Karpas-422 (cell line): ENCODE measurements at places on chromosomes 7 and 10. TPM values are rescaled to one million over a fixed set of nuclear protein-coding genes. Genes with fewer than 3 reads are reported as not detected.
A peak's percentile ranks its signal among the peaks of the same experiment; 100 is the strongest.

Gene MALRD1
- not detected in 2 replicates for total RNA-seq

DNA sequence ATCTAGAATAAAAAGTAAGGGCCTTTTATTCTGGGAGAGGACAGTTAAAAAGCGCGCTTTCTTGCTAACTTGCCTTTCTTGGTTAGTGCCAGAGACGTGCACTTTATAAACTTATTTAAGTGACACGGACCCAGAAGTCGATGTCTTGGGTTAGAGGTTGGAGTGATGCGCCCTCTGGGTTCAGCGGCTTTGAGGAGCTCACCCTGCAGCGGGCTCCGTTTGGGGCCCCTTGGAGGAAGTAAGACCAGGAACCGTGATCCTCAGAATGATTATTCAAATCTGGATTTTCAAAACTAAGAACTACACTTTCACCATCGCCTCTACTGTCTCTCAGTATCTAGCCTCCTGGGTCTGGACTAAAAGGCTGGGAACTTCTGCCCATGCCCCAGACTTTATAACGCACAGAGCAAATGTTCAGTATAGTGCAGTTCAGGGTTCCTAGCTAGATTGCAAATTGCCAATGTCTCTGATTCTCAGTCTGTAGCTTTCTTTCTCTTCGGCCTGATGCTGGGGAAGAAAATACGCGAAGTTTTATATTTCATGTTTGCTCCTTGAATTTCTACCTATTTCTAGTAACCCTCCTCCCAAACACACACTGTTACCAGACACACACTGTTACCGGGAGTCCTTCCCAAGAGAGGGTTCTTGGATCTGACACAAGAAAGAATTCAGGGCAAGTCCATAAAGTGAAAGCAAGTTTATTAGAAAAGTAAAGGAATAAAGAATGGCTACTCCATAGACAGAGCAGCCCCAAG is 18.6 kb upstream of the SMO start:
- DNase-seq, result peak; percentile 89

- no peak for DNase-seq
Measured at GRCh38 chr7:1028775-1029636, 15.3 kb upstream of the GPR146 start.

DNA sequence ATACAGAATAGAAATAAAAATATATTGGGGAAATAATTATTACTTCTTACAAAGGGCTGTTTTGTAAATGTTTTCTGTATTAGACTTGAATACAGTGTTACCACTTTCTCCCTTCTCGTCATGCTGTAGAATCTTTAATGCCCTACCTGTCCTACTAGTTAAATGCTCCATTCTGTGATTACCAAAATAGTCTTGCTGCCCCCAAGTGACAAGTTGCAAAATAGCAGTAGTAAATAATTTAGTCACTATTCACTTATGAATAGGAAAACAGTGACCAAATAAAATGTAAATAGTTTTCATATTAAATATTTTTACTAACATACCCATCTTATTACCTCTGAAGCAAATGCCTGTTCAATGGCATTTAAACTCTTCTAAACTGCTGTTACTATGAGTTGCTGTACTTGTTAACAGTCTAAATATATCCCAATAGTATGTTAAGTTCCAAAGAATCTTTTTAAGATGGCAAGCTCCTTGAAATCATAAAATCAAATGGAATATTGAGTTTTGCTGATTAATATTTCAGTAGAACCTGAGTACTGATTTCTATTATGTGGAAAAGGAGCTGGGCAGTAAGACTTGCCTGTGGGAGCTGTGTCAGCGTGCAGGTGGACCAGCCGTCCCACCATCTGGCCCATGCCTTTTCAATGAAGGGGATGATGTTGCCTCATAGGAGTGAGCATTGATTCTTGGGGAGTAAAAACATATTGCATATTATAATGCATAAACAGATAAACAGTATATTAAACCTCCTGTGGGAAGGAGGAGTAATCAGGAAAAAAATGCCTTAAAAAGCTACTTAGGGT is 18.1 kb upstream of the OIT3 start:
- DNase-seq, result peak; percentile 67

DNA sequence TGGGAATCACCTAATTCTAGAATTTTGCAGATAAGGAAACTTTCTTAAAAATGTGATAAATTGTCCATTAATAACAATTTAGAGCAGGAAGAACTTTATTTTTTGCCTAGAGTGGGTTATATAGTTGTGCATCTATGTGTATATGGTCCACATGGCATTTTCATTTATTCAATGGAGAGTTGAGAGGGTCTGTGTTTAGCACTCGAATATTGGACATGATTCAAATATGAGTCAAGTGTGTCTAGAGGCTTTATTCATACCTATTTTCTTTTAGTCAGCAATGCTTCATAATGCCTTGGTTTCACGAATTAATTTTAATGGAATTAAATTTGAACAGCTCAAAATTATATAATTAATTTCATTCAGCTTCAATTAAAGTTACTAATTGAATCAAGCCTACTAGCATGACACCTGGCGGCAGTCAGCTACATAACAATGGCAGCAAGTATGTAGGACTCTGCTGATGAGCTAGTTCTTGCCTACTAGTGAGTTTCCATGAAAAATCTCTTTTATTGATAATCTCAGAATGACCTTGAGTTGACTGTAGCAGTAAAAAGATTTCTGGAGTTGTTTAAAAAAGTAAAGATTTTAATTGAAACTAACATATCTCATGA is 17.7 kb downstream of the MDFIC start:
- peak; percentile 64 for DNase-seq

Gene VAX1
- not detected in 2 replicates for total RNA-seq

- DNase-seq, result no peak
Measured at GRCh38 chr7:117970801-117971200, 97.6 kb upstream of the CTTNBP2 start.

GRCh38 chr10:102229810-102230263 is 3.7 kb downstream of the ELOVL3 start:
- peak; percentile 86 for DNase-seq

Gene ZNF746
- total RNA-seq, result 12.0 and 25.6 TPM in 2 replicates

DNA sequence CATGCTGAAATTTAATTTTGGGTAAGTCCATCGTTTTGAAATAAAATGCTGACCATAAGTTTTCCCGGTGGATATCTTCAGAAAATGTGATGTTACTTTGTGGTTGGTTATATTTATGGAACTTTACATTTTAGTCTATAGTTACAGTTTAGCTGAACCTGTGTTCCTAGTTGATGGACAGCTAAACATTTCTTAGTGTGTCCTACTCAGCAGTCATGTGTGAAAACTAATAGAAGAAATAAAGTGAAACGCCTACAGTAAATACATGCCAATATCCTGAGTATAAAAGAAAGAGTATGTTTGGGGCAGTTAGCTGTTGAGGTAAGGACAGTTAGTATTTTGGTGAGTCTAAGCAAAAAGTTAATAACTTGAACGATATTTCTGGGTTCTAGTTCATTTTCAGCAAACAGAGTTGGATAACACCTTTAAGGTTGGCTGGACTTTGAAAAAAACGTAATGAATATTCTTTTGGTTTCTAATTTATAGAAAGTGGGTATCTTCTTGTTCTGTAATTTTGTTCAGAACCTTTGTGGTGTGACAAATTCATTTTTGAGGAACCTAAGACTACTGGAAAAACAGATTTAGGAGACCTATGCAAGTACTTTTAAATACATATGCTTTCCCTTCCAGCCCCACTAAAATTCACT is 28.7 kb downstream of the LCOR start:
- DNase-seq, result no peak

DNA sequence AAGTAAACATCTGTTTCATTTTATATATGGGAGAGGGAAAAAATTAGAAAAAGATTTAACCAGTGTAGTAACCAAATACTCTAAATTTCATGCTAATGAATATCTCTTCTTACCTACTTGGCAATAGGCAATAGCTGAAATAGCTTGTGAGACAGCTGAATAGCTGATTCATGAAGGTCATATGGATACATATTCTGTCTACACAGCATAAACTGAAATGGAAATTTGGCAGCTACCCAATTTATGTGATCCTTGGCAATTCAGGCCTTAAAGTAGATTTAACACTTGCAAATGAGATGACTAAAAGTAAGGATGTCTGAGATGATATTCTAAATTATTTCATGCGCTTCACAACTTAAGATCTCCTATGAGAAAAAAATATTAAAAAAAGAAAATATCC is 261.2 kb upstream of the SEMA3A start:
- DNase-seq, result no peak

Gene ZNF777
- 5.7 and 12.6 TPM in 2 replicates for total RNA-seq

GRCh38 chr7:130333832-130334231 is 10.8 kb upstream of the CPA5 start:
- DNase-seq, result no peak

Gene TMEM225B
- 1.6 TPM in 1 of 2 replicates, not detected in the other for total RNA-seq

DNA sequence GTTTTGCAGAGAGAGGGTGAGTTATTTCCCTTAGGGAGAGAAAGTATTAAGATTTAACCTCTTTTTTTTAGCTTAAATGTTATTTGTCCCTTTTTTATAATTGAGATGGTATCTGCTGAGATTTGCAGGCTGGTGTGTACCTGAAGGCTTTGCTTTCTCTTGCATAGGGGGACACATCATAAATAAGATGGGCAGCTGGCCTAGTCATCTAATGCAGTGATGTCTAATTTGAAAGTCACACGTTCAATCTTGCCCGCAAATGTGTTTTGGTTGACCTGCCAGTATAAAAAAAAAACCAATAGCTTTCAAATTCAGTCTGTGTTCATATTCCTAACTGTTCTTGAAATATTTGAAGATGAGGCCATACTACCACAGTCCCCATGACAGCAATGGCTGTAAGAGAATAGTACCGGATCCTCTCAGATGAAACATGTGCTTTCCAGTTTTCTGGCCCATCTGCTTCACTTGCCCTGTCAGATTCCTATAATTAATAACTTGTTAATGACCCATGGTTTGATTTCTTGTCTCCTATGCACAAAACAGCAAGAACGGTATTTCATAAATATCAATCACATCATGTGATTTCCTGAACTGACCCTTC is 914.2 kb downstream of the IPMK start:
- DNase-seq, result no peak

- no peak for DNase-seq
Measured at GRCh38 chr7:28222636-28223035, 42.0 kb upstream of the JAZF1 start.

Gene DPYSL4
- total RNA-seq, result 0.11 TPM in 1 of 2 replicates, not detected in the other

DNA sequence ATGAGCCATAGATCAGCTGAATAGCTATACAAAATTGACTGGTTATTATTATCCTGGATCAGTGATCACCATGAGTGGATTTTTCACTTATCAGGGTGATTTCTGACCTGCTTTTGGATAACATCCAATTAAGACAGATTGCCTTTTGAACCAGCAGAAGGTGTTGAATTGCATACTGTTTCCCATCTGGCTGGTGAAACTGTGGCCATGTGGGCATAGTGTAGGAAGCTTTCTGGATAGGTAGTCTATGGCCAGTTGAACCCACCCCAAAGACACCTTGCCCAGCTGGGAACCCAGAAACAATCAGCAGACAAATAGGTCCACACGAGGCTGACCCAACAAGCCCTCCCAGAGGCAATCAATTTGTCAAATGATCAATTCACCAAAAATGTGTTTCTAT is 29.3 kb downstream of the DNAJC12 start:
- no peak for DNase-seq

DNA sequence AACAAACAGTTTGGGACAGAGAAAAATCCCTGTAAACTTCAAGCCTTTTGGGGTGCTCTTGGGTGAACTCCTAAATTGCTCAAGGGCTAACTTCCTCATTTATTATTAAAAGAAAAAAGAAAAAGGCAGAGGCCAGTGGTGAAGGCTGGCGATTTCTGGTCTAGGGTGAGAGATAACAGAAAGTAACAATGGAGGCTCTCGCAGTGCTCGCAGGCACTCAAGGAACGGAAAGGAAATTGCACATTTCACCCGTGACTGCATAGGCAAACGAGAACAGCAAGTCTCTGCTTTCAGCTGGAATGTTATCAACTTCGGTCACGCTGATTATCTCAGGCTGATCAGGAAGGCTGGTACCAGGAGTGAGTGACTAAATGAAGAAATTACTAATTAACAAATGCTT is 70.7 kb downstream of the PRKAG2 start:
- DNase-seq, result no peak

Gene SLC18A3
- total RNA-seq, result not detected in 2 replicates

Gene HMX2
- total RNA-seq, result not detected in 2 replicates

DNA sequence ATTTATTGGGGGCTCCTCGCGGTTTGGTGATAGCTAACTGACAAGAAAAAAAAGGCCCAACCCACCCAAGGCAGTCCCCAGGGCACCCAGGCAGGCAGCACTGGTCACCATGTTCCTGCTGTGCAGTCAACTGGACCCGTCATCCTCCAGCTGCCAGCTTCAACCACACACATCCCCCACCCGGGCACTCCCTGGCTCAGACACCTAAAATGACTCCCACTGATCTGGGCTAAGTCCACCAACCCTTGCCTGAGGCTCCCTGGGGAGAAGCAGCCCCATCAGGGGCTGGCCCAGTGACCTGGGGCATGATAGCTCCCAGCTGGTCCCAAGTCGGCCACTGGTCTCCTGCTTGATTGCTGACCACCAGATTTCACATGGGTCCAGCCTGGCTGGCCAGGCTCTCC is 161.8 kb downstream of the NRF1 start:
- DNase-seq, result peak; percentile 63

Gene SORCS1
- total RNA-seq, result not detected in 2 replicates
